Stimulated activated CD4-positive, alpha-beta T cell treated with anti-CD3 and anti-CD28 coated beads, Interleukin-4, amount 100 ng/mL, for 48 hours (primary cell): ENCODE measurements at places on chromosomes 11 and 22.

- DNase-seq, result no peak
Observed at GRCh38 chr11:12377824-12378593, 638 bp downstream of the PARVA start.

- DNase-seq, result no peak
Observed at GRCh38 chr11:39571081-39571480, 1888.4 kb downstream of the LRRC4C start.

DNA sequence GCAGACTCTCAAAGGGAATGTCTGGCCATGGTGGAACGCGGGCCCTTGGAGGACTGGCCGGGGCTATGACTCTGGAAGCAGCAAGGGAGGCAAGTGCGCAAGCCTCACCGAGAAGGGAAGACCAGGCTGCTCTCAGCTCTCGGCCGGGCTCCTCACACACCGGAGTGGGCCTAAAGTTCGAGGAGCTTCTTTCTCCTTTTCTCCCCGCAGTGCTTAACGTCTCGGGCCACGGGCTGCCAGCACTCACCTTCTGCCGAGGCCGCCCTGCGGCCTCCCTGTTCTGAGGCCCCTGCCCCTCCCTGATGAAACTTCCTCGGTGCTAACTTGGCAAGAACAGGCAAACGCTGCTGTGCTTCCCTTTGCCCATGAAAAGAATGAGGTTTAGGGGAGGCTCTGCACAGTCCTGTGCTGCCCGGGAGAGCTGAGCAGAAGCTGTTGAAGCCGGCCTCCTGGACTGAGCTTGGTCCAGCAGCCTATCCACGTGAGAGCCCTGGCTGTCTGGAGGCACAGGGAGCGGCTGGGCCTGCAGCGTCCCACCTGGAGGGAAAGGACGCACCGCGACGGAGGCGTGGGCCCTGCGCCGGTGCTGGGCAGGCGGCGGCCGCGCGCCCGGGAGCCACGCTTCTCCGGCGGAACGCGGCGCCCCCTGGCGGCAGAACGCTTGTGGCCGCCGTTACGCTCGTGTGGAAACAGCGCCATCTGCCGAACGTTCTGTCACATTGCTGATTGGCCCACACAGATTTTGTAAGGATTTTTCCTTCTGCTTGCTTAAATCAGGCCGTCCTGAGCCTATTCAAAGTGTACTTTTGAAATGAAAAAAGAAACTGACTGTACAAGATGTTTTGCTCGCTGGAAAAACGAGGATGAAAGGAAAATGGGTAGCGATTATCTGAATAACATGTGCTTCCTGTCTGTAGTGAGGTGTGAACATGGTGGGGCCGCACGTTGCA lies 65.0 kb upstream of the TMEM45B start:
- DNase-seq, result peak; percentile 66

DNA sequence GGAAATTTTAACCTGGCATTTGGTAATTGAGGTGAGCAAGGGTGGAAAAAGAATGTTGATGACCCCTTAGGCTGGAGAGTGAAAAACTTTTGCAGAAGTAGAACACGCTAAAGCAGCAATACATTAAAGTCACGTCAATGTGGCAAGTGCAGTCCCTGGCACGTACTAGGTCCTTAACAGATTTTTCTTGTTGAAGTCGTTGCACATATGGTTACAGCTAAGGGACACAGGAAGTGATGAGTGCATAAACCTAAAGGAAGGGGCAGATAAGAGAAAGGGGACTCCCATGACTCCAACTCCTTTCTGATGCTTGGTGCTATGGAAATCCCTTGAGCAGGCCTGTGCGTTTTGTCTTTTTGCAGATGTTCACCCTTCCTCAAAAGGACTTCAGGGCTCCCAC lies 1.2 kb downstream of the ACCS start:
- DNase-seq, result no peak

- no peak for DNase-seq
Observed at GRCh38 chr11:108933630-108934029, 268.8 kb downstream of the DDX10 start.

- DNase-seq, result peak; percentile 15
Observed at GRCh38 chr22:41681616-41682015, 7.1 kb downstream of the SNU13 start.

GRCh38 chr11:110909336-110909735 lies 197.1 kb upstream of the ARHGAP20 start:
- DNase-seq, result no peak

GRCh38 chr11:62171261-62171723 lies 18.7 kb upstream of the SCGB1D1 start:
- peak; percentile 69 for DNase-seq

DNA sequence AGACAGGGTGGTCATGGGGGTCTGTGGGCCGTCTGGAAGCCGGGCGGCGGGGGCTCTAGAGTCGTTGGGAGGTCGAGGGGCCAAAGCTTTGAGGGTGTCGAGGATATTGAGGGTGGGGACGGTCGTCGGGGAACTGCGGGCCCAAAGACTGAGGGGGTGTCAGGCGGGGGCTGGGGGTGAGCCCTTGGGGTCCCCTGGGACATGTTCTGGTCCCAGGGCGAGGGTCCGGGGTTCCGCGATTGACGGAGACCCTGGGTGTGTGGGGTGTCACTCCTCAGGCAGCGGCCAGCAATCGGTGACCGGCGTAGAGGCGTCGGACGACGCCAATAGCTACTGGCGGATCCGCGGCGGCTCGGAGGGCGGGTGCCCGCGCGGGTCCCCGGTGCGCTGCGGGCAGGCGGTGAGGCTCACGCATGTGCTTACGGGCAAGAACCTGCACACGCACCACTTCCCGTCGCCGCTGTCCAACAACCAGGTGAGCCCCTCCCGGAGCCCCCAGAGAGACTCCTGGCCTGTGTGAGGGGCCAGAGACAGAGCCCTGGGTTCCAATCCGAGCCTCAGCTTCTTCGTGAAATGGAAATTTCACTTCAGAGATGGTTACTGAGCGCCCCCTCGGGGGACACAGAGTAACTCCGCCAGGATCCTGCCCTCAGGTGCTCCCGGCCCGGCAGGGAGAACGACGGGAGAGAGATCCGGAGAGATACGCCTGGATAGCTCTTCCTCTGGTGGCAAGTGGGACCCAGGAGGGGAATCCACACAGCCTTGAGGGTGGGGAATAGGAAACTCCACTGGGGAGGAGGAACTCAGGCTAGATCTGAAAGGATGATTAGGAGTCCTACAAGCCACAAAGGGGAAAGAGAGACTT lies 714 bp downstream of the SDF2L1 start:
- DNase-seq, result peak; percentile 58

- DNase-seq, result no peak
Observed at GRCh38 chr11:80929031-80929805, 1488.4 kb upstream of the TENM4 start.

GRCh38 chr11:112963368-112963955 lies 2.2 kb downstream of the NCAM1 start:
- no peak for DNase-seq

- DNase-seq, result no peak
Observed at GRCh38 chr22:44891791-44892190, 118.0 kb downstream of the PHF21B start.
